Calu3 (cell line): ENCODE measurements at places on chromosomes 11 and 22. TPM values are rescaled to one million over a fixed set of nuclear protein-coding genes. Genes with fewer than 3 reads are reported as not detected.

- no peak for DNase-seq
- H3K27me3 ChIP-seq: no peaks in the 10 kb centered on the region
- H3K27ac ChIP-seq: no peak overlapping the region
- peak overlapping the region; percentile 74 for H3K4me3 ChIP-seq
- H3K4me1 ChIP-seq: peaks cover 30% of the 10 kb centered on the region
Measured at GRCh38 chr22:26674211-26675190, 17.1 kb downstream of the MIAT start.

DNA sequence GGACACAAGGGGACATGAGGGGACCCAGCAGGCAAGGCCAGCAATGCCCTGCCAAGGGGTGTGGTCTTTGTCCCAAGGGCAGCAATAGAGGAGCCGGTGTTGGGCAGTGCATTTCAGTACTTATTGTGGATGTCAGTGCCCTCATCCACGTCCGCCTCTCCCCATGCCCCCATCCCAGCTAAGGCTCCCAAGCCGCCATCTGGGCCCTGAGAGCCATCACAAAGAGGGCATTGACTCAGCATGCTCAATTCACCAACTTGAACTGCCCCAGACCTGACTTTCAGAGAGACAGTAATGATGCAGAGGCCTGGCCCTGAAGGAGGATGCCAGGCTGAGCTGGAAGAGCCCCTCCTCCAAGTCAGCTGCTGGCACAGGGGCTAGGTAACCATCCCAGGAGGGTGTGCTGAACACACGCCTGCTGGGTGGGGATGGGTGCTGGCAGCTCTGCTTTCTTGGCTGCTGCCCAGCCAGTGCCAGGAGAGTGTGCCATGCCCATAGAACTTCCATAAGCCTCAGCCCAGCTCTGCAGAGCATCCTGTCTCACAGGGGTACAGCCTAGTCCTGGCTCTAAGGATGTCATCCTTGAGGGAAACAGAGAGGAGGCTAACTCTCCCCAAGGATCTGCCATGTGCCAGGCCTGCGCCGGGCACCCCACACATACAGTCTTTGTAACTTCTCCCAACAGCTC, 46.5 kb downstream of the PDE2A start:
- H3K36me3 ChIP-seq: no peaks in the 10 kb centered on the region
- DNase-seq: no peak
- no peaks in the 10 kb centered on the region for H3K4me1 ChIP-seq
- peaks cover 80% of the 10 kb centered on the region for H3K27me3 ChIP-seq

- H3K4me3 ChIP-seq: no peak overlapping the region
- no peaks in the 10 kb centered on the region for H3K36me3 ChIP-seq
- H3K27me3 ChIP-seq: no peaks in the 10 kb centered on the region
- H3K4me1 ChIP-seq: no peaks in the 10 kb centered on the region
- no peak for DNase-seq
Measured at GRCh38 chr11:84164728-84165127, 878.6 kb upstream of the CCDC90B start.

- no peaks in the 10 kb centered on the region for H3K36me3 ChIP-seq
- H3K27me3 ChIP-seq: no peaks in the 10 kb centered on the region
- no peak overlapping the region for H3K4me3 ChIP-seq
- no peaks in the 10 kb centered on the region for H3K4me1 ChIP-seq
- no peak for DNase-seq
Measured at GRCh38 chr11:37811349-37811748, 1213.3 kb upstream of the RAG2 start.

- no peaks in the 10 kb centered on the region for H3K4me1 ChIP-seq
- no peak for DNase-seq
- no peaks in the 10 kb centered on the region for H3K27me3 ChIP-seq
- H3K27ac ChIP-seq: no peak overlapping the region
- H3K36me3 ChIP-seq: no peaks in the 10 kb centered on the region
Measured at GRCh38 chr11:17179970-17180369, 27.8 kb downstream of the PIK3C2A start.

- no peak overlapping the region for H3K4me3 ChIP-seq
- no peaks in the 10 kb centered on the region for H3K27me3 ChIP-seq
- no peak overlapping the region for H3K27ac ChIP-seq
- no peak for DNase-seq
Measured at GRCh38 chr11:128733440-128734102, 39.7 kb downstream of the FLI1 start.

DNA sequence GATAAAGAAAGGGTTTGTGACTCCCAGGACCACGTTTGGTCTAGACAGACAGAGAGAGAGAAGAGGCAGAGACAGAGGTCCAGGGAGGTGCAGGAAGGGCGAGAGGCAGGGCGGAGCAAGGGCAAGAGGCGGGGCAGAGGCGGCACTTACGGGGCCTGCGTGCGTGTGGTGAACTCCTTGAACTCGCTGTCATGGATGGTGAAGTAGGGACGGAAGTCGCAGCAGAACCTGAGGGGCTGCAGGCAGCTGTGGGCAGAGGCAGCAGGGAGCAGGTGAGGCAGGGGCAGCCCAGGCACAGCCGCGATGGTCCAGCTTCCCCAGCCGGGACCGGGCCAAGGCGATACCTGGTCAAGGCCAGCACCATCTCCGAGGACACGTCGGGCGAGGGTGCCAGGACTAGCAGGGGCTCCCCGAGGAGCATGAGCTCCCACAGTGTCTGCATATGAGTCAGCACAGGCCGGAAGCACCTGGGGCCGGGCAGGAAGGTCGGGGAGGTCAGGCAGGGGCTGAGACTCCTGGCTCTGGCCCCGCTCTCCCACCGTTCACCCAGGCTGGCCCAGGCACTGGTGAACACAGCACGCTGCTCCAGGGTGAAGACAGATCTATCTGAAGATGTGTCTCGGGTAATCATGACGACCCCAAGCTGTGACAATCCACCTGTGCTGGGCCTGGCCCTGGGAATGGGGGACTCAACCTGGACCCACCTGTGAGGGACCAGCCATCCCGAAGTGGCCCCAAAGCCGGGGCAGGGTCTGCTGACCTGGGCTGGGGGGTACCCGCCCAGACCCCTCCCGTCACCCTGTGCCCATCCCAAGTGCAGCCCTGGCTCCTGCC, 7.2 kb upstream of the PLXNB2 start:
- DNase-seq: no peak
- H3K4me3 ChIP-seq: no peak overlapping the region
- no peak overlapping the region for H3K27ac ChIP-seq
- H3K27me3 ChIP-seq: no peaks in the 10 kb centered on the region
- H3K36me3 ChIP-seq: peaks cover 17% of the 10 kb centered on the region

DNA sequence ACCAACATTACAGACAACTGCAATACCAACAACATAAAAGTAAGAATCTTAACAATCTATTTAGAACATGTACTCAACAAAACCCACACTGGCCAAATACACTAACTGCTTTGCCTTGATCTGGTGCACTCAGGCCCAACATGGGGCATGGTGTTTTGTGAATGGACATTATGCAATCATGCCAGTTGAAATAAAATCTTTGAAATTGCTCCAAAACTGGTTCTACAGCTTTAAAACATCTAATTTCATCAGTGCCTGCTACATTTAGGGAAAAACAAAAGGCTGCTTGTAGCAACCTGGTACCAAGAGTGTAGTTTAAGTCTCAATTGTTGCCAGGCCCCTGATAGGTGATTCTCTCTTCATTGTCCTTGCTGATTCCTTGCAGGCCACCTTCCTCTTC, 3.3 kb upstream of the CTR9 start:
- H3K27ac ChIP-seq: peak overlapping the region; percentile 21
- H3K36me3 ChIP-seq: peaks cover 20% of the 10 kb centered on the region
- DNase-seq: no peak

- peak overlapping the region; percentile 88 for H3K4me3 ChIP-seq
- peak overlapping the region; percentile 67 for H3K27ac ChIP-seq
- H3K27me3 ChIP-seq: no peaks in the 10 kb centered on the region
- H3K4me1 ChIP-seq: peaks cover 9% of the 10 kb centered on the region
- peaks cover 50% of the 10 kb centered on the region for H3K36me3 ChIP-seq
- DNase-seq: peak; percentile 22
Measured at GRCh38 chr11:118434553-118435289, 1.6 kb upstream of the KMT2A start.

DNA sequence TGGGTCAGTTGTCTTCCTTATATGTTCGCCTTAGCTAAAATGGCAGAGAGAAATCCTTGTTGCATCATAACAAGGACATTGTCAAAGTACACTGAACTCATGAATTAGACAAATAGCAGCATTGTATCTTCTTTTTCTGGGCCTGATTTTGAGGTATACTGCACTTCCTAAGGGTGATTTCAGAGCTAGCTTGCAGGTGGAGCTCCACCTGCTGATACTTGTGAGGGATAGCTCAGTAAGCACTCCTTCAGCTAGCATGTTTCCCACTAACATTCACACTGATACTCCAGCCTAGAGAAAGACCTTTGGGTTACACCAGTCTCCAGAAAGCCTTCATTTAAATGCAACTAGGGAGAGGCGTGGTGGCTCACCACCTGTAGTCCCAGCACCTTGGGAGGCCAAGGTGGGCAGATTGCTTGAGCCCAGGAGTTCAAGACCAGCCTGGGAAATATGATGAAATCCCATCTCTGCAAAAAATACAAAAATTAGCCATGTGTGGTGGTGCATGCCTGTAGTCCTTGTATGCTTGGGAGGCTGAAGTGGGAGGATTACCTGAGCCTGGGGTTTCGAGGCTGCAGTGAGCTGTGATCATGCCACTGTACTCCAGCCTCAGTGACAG, 29.8 kb downstream of the JAM3 start:
- no peak for DNase-seq
- H3K27me3 ChIP-seq: peaks cover 14% of the 10 kb centered on the region
- no peaks in the 10 kb centered on the region for H3K36me3 ChIP-seq

The SLC37A2 gene
- 2.5 and 4.3 TPM in 2 replicates for total RNA-seq

The MCAT gene
- total RNA-seq: 23.9 and 26.6 TPM in 2 replicates

The MS4A14 gene
- total RNA-seq: not detected in 2 replicates
